ENCODE measurements at places on chromosomes 3 and 15.

GRCh38 chr3:3806092-3806491 lies 6.9 kb downstream of the LRRN1 start:
- no peak for DNase-seq

DNA sequence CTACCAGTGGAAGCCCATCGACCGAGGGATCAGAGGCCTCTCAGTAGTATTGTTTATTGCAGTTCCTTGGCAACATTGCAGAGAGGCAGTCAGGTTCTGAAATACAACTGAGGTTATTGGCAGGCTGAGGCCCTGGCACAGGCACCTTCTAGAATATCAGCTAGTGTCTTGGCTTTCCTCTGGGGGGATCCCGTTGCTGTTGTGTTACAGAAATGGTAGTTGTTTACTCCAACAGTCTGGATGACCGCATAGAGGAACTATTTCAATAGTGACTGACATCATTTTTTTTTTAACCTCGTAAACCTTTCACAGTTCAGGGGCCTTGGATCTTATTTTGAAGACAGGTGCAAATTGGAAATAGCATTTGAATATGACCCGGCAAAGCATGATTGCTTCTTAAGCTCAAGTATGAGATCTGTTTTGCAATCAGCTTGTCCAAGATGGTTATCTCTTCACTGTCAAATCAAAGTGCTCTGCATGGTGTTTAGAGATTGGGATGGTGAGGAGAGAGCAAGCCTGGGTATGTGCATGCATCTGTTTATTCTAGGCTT lies 63.9 kb downstream of the PGPEP1L start:
- no peak for DNase-seq

DNA sequence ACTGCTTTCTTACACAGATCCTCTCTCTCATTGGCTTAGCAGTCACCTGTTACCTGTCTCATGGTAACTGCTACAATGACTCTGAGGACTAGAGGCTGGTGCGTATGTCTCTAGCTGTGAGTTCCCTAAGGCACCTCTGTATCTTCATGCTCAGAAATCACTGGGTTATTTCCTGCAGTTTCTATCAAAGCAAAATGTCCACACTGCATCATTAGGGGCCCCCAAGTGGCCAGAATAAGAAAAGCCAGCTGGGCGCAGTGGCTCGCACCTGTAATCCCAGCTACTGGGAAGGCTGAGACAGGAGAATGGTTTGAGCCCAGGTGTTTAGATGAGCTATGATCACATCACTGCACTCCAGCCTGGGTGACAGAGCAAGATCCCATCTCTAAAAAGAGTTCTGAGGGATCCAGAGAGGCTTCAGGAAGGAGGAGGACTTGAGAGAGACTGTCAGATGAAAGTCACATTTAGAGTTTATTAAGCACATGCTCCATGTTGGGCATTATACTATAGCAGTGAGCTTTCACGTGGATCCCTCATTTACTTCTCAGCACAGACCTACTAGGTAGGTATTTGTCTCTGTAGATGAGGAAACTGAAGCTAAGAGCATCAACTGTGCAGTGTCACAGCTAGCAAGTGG lies 2.3 kb upstream of the VPS18 start:
- no peak for DNase-seq

GRCh38 chr3:179852142-179852905 lies 184.4 kb downstream of the PEX5L start:
- DNase-seq, result peak; percentile 7

DNA sequence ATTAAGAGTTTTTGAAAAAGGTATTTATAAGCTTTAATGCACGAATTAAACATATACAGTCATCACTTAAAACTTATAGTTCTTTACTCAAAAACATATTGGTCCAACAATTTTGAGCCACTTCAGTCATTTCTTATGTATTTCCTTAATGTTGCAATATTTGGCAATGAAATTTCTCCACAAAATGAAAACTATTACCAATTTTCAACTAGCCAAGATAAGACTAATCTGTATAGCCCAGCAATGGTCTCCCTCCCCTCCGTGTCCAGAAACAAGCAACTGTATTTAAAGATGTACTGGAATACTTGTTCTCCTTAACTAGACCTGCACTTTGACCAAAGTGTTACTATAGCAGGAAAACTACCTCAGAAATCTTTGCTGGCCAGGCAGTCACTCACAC lies 9.2 kb downstream of the ARF4 start:
- DNase-seq, result no peak

DNA sequence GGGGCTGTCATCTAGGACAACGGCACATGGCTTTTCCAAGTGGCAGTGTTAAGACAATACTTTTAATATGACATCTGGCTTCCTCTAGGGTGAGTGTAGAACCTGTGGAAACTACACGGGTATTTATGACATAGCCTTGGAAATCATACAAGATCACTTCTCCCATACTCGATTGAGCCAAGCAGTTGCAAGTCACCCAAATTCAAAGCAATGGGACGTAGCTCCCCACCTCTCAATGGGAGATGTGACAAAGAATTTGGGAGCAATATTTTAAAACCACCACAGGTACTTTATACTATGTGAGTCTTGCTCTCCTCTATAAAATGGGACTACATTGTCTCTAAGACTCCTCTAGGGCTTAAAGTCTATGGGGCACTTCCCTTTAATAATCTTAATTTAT lies 93.5 kb downstream of the TGFBR2 start:
- DNase-seq, result no peak

- DNase-seq, result no peak
These were observed 72.6 kb downstream of the REC114 start for GRCh38 chr15:73515527-73515926.

- no peak for DNase-seq
These were observed 10.8 kb downstream of the SRP14 start for GRCh38 chr15:40028193-40028592.

GRCh38 chr15:64893481-64894394 lies 18.0 kb upstream of the ANKDD1A start:
- DNase-seq, result peak; percentile 96

- DNase-seq, result no peak
These were observed 53.0 kb upstream of the GYG1 start for GRCh38 chr3:148938306-148938705.

DNA sequence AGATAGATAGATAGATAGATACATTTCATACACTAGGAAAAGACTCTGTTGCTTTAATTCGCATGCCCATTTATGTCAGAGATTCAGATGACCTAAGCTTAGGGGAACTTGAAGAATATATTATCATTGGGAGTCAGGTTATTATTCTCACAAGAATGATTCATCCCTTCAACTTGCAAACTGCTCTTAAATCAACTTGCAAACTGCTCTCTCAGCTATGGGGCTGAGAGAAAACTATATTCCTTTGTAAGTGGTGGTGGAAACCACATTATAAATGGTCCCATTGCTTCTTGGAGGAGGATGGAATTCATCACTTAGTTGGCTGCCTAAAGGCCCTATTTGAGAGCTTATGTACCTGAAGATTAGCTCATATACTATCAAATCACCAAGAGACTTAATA lies 160.9 kb upstream of the STAC start:
- peak; percentile 68 for DNase-seq

DNA sequence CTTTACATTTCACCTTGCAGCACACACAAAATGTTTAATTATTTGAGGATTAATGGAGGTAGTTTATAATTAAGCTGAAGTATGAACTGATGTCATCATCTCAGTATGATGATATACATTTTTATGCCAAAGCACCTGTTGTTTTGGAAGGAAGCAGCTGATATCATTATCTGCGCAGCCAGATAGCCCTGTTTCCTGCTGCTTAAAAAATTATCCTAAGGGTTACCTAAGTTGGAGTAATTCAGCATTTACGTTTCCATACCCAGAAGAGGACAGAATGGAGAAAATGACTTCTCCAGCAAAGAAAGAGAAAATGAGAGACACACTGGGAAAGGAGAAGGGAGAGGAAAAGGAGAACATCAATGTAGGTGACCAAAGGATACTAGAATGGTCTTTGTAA lies 370.3 kb upstream of the PLSCR5 start:
- no peak for DNase-seq

- DNase-seq, result no peak
These were observed 932 bp downstream of the ARL8B start for GRCh38 chr3:5122741-5123706.

GRCh38 chr15:71202712-71203111 lies 87.4 kb downstream of the THSD4 start:
- DNase-seq, result no peak

DNA sequence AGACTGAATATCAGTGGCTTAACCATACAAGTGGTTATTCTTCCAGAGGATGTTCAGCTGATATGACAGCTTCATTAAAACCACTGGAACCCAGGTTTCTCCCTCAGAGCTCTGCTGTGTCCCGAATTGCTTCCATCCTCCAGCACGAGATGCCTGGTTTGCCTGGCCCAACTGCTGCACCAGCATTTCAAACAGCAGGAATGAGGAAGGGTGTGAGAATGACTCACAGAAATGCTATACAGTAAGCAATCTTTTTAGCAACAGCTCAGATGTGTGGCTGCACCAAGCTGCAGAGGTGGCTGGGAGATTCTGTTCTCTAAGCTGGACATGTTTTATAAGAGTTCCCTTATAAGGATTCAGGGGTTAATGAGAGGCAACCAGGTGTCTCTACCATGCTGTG lies 271.0 kb downstream of the GABRG3 start:
- peak; percentile 34 for DNase-seq

DNA sequence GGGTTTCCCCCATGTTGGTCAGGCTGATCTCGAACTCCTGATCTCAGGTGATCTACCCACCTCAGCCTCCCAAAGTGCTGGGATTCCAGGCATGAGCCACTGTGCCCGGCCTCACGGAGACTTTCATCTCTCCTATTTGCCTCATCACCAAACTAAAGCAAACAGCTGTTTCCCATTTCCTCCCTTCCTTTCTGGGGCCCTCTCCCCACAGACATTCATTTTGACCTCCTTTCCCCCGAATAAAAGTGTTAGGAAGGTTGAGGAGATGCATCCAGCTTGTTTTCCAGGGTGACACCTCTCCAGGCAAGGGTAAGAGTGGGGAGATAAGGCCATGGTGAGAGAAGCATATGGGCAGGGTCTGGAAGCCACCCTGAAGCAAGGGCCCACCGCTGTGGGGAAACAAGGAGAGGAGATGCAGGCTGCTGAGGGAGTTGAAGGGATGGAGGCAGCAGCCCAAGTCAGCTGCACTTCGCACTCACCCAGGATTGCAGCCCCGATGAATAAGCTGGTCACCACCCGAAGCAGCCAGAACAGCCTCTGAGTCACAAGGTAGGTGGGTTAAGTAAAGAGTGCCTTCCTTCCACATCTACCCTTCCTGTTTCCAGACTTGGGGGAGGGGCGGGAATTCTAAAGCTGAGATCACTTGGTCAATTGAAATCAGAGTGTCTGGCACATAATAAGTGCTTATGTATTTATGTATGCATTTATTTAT lies 7.7 kb downstream of the DUOXA2 start:
- peak; percentile 63 for DNase-seq

DNA sequence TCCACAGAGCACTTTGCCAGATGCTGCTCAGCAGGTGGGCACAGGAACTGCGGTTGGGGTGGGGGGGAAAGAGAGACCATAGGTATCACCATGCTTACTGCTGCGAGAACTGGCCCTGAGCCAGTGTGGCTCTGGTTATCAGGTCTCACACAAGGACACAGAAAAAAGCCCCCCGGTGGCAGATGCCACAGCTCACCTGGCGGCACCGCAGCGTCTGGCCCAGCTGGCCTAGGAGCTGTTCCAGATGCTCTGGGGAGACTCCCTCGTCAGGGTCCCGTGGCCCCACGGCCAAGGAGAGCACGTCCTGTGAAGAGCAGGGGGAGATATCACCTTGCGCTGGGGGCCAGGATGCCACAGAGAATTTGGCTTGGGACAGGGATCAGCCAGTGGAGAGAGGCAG lies 10.8 kb downstream of the CDAN1 start:
- no peak for DNase-seq

DNA sequence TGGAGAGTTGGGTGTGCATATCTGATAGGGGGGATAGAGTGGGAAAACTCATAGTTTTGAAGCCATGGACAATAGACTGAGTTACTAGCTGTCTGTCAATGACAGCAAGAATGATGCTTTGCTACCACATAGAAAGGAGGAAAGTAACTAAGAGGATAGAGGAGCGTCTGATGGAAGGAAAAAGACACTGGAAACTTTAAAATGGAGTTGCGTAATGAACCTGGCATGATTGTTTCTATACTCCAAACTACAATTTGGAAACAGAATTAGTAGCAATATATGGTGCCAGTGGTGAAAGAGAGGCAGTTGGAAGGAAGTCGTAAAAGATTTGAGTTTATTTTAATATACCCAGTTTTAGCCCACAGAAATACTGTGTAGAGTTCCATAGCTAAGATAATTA lies 163.6 kb downstream of the TUSC7 start:
- DNase-seq, result no peak

DNA sequence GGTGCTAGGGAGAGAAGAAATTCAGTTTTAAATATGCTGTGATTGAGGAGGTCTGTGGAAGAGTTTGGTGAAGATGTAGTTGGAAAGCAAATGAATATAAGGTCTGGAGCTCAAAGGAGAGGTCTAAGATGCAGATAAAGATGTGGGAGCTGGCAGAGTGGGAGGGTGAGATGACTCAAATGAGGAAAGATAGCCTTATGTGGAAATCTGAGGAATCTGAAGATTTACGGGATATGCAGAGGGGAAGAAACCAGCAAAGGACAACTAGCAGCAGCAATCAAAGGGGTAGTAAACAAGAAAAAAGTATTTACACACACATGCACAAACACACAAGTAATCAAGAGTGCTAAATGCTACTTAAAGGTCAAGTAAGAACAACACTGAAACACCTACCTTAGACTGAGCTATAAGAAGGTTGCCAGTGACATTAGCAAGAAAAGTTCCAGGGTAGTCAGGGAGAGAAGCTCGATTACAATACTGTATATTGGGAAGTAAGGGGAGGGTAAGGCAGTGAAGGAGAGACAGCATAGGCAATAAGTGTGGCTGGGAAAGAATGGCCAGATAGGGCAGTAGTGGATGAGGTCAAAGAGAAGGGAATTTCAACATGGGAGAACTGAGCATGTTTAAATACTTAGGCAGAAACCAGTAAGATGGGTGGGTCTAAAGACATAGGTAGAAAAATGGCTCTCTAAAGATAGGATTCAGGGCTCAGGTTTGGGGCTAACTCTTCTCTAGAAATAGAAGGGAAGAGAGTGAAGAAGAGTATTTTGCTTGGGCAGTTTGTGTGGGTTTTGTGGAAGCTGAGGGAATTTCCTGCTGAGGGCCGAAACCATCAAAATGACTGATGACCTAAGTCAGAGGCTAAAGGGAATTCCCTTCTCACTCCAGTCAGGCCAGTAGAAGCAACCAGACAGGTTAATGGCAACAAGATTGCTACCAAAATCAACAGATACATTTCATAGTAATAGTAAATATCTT lies 8.9 kb downstream of the CMTM6 start:
- no peak for DNase-seq

DNA sequence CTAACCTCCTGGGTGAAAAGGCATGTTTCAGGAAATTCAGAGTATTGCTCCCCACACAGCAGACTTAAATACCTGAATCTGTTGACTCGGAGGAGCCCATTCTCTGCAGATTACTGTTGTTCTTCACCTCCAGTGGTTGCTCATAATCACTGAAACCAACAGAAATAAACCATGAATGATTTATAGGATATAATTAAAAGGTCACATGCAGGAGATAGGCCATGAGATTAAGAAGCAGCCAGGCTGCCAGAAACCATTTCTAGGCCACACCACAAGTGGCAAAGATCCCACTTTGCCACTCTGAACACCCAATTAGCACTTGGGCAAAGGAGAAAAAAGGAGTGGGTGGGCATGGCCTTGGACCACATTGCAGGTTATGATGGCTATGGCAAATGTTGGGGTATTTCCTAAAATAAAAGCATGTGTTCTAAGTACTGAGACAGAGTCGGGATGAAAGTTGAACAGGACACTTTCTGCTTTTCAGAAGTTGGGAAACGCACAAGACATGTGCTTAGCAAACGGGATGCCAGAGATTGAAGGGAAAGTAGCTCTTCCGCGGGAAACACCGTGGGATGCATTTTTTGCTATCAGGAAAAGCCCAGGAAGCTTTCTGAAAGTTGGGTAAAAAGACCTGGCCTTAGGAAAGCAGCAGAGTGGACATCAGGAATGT lies 1.5 kb downstream of the CDC25A start:
- DNase-seq, result no peak

Measured in fibroblast of skin of left quadriceps (primary cell).